Esophagus mucosa (tissue), 1 donor: ENCODE measurements at places on chromosomes 6 and 20. TPM values are rescaled to one million over a fixed set of nuclear protein-coding genes. Genes with fewer than 3 reads are reported as not detected.

- ATAC-seq: no peak
Observed at GRCh38 chr6:100892116-100892515, 11.0 kb upstream of the ASCC3 start.

STX16 gene
- 27.0 TPM for total RNA-seq

GRCh38 chr20:6898928-6899327, 131.4 kb downstream of the BMP2 start:
- ATAC-seq: no peak

DNA sequence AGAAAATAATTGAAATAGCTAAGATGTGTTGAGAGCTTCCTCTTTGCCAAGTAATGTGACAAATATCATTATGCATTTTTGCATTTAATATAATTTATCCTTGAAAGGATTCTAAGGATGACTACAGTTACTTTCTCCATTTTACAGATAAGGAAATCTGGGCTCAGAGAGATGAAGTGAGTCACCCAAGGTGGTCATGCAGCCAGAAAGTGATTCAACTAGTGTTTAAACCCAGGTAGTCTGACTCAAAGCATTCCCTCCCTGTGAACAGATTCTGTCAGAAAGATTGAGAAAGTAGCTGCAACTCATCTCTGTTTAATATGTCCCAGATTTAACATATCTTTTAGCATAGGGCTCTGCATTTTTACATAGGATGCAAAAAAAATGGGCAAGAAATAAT, 28.1 kb downstream of the NRSN1 start:
- no peak for ATAC-seq

GRCh38 chr6:4606016-4606415, 170.2 kb upstream of the CDYL start:
- ATAC-seq: no peak

DNA sequence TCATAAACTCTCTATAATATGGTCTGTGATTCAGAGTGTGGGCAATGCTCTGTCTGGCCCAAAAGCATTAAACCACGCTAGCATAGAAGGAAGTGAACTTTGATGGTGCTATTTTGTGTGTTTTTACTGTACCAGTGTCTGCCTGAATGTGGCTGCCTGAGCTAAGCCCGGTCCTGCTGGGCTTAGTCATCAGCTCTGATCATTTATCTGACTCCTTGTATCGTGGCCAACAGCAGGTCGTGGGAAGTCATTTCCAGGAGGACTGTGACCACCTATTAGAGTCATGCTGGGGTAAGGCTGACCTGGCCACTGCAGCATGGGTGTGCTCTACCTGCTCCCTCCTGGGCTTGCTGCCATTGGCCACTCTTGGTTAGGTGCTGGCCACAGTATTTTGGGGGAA, 239.1 kb upstream of the CEP162 start:
- no peak for ATAC-seq

- ATAC-seq: no peak
Observed at GRCh38 chr20:55439070-55439469, 566.2 kb downstream of the CBLN4 start.

- ATAC-seq: peak; percentile 61
Observed at GRCh38 chr6:25312703-25313102, 33.5 kb downstream of the CARMIL1 start.

TOMM34 gene
- 11.4 TPM for total RNA-seq

- ATAC-seq: peak; percentile 72
Observed at GRCh38 chr20:57618091-57618763, 2.0 kb downstream of the ZBP1 start.

DNA sequence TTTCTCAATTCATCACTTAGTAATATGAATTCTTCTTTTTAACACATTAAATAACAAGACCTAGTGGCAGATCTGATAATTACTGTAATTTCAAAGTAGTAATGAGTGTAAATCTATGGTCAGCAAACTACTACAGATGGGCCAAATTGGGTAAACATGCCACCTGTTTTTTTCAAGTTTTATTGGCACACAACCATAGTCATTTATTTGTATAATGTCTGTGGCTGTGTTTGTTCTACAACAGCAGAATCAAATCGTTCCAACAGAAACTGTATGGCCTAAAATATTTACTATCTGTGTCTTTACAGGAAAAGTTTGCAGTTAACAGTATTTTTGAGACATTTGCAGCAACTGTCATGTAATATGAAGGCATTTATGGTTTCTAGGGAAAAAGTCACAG, 86.1 kb upstream of the EYA2 start:
- ATAC-seq: no peak

- ATAC-seq: peak; percentile 61
Observed at GRCh38 chr6:63307581-63308246, 12.1 kb downstream of the LGSN start.

DNA sequence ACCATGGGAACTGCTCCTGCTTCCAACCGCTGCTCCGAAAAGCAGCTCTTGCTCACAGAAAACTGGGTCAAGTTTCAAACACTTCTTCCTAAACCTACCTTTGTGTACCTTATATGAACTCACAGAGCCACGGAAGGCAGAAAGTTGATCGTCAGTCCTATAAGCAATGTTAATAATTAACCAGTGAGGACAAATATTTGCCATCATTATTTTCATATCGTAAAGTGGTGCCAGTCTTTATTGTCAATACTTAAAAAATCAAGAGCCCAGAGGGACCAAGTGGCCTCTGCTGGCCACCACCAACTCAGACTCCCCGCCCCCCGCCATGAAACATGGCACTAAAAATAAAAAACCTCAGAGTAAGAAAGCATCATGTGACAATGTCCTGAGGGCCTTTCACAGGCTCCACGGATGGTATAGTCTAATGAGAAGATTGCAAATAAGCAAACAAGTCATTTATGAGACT, 9.1 kb upstream of the PBOV1 start:
- ATAC-seq: no peak

GRCh38 chr6:25157183-25157582, 122.0 kb upstream of the CARMIL1 start:
- ATAC-seq: no peak

DNA sequence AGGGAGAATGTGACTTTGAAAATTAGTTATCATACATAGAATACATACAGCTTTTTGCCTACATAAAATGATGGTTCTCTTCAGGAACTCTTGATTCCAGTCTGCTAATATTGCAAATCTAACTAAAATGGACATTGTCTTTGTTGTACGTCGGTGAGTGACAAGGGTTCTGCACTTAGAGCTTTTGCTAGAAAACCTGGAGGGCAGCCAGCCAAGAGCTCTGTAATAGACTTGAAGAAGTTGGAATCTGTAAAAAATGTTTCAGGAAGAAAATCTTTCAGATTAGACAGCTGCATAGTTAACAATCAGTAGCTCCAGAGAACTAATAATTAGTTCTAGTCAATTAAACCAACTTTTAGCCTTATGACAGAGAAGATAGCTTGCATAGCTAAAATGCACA, 138.3 kb downstream of the FLRT3 start:
- ATAC-seq: no peak

POU5F1 gene
- total RNA-seq: 0.40 TPM

DNA sequence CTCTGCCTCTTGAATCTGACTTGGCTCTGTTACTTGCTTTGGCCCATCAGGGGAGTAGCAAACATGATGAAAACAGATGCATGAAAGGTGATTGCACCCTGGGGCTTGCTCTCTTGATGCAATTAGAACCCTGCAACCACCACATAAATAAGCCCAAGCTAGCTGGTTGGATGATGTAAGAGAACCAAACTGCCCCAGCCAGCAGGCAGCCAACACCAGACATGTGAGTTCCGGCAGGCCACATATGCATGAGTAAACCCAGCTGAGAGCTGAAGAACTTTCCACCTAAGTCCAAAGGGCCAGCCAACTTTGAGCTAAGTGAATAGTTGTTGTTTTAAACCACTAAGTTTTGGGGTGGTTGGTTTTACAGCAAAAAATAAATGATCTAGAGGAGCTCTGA, 268.4 kb downstream of the FARS2 start:
- no peak for ATAC-seq

DNA sequence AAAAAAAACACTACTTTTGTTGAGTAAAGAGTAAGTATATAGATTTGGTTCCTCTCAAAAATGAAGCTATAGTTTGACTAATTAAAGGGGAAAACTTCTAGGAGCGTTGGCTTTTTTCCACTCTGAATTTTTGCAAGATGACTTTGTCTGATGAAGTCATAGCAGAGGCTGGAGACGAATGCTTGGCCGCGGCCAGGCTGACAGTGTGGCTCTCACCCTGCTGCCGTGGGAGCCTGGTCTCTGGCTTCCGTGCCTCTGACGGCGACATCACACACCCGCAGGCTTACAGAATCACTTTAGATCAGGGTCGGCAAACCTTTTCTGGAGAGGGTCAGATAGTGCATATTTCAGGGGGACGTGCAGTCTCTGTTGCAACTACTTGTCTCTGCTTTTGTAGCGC, 145.0 kb downstream of the PHACTR3 start:
- ATAC-seq: no peak

ULBP1 gene
- 1.2 TPM for total RNA-seq

SIRPA gene
- total RNA-seq: 15.1 TPM

IMPG1 gene
- total RNA-seq: not detected

GRCh38 chr6:42777126-42777822, 4.6 kb upstream of the BICRAL start:
- no peak for ATAC-seq

MMUT gene
- 15.3 TPM for total RNA-seq

- ATAC-seq: no peak
Observed at GRCh38 chr6:75546381-75546780, 52.8 kb upstream of the FILIP1 start.

DNA sequence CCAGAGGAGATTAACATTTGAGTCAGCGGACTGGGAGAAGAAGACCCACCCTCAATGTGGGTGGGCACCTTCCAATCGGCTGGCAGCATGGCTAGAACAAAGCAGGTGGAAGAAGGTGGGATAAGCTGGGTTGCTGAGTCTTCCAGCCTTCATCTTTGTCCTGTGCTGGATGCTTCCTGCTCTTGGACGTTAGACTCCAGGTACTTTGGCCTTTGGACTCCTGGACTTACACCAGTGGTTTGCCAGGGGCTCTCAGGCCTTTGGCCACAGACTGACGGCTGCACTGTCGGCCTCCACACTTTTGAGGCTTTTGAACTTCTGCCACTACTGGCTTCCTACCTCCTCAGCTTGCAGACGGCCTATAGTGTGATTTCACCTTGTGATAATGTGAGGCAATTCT, 50.8 kb downstream of the BCAS1 start:
- ATAC-seq: no peak

DNA sequence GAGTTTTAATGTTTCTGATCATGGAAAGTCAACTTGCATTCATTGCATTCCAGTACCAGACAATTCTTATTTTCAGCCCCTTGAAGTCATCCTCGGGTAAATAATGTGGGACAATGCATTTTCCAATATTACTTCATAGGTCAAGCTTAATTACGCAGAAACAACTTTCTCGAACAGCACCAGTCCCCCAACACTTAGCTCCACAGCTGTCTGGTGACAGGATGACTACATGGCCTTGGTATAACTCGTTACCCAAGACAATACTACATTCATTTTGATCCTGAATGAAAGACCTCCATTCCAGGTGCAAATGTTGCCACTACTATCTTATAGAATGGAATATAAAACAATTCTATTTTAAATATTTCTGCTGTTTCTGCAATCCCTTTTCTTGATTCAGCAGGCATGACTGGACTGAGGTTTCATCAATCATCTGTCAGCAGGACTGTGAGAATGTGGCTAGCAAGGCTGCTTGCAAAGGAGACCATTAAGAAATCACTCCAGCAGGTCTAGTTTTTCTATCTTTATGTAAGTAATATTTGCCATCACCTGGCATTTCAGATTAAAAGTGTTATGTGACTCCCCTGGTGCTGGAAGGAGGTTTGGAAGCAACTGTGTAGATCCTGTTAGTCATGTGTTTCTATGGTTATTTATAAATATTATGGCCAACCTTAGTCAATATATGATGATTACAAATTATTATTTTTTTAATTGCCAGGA, 147.9 kb downstream of the HAO1 start:
- ATAC-seq: no peak

GRCh38 chr6:14146506-14147096, 29.0 kb downstream of the CD83 start:
- no peak for ATAC-seq

DNA sequence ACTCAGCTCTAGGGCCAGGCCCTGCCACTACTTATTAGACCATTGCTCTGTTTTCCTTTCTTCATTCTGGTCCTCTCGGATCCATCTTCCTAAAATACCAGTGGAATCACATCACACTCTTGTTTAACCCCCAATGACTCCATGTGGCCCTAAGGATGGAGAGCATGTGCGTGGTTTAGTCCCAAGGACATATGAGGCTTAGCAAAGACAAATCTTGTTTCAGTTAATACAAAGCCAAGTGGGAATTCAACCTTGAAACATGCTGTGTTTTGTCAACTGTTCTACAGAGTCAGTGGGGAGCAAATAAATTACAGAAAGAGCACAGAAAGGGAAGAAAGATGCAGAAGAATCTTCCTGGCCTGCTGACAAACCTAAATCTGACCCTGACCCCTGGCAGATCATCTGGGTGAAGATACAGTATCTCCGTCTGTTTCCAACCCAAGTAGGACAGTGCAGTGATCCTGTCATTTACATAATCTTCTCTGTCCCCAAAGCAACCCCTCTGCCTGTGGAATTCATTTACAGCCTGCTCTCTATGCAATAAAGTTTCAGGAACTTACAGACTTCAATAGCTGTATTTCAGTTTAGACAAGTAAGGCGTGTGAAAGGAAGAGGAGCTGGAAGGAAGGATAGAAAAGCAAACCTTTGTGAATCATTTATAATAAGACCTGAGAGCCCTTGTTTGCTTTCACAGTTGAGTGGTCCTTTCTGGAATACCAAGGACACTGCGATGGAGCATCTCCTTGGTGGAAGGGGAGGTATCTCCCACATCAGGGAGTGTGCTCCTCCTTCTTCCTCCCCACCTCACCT, 144.0 kb downstream of the THBS2 start:
- ATAC-seq: no peak

- peak; percentile 26 for ATAC-seq
Observed at GRCh38 chr6:23690453-23691049, 435.5 kb upstream of the NRSN1 start.

CD83 gene
- 0.48 TPM for total RNA-seq

ELOVL2 gene
- total RNA-seq: 0.04 TPM

PLA2G7 gene
- 0.32 TPM for total RNA-seq

- ATAC-seq: peak; percentile 27
Observed at GRCh38 chr20:36645998-36646397, at the start of gene SLA2. SLA2 (minus strand) TSS chr20:36646196; CDS start chr20:36641335, 4,861 bp downstream.

DNA sequence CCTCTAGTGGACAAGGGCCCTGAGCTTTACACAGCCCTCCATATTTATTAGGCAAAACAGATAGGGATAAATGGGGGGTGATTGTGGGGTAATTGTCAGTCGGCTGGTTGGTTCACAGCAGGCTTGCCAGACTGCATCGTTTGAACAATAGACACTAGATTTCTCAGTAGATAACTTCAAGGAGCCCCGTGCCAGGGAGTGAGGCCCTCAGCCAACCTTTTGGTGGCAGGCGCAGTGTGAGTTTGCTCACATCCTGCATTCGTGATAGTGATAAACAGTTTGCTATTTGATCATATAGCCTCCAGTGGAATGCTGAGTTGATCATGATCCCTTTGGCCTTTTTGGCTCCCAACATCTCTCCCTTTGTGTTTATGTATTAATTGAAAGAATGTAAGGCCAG, 3.6 kb upstream of the ABHD12 start:
- no peak for ATAC-seq

- ATAC-seq: no peak
Observed at GRCh38 chr6:3306848-3307247, 48.1 kb downstream of the PSMG4 start.

GRCh38 chr6:43771858-43772680, 2.1 kb downstream of the VEGFA start:
- peak; percentile 51 for ATAC-seq

- ATAC-seq: no peak
Observed at GRCh38 chr20:41350408-41350962, 9.9 kb downstream of the LPIN3 start.

MDFI gene
- total RNA-seq: 47.1 TPM

BMP5 gene
- total RNA-seq: 0.08 TPM
